B cell (primary cell): ENCODE measurements at places on chromosomes 6 and 20. TPM values are rescaled to one million over a fixed set of nuclear protein-coding genes. Genes with fewer than 3 reads are reported as not detected.

Gene COL11A2
- 0.39 and 0.66 TPM in 2 replicates for total RNA-seq

Gene SCUBE3
- total RNA-seq: not detected in 2 replicates

DNA sequence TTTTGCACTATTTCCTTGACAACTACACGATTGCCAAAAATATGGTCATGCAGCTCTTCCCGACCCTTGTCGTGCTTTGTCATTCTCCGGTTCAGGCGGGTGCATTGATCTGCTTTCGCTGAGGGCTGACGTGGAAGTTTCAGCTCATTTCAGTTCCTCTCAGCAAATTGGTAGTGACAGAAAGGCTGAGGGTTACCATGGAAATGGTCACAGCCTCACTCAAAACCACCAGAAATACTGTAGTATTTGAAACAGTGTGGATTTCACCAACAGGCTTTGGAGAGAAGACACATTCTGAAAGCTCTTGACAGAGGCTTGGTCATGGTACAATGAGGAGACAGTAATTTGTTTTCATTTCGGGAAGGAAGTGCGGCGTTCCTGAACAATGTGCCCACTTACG, 99.7 kb upstream of the EXOC2 start:
- H3K27me3 ChIP-seq: peaks cover 5% of the 10 kb centered on the region
- no peak for DNase-seq
- no peaks in the 10 kb centered on the region for H3K4me1 ChIP-seq

- H3K4me3 ChIP-seq: no peak overlapping the region
- no peaks in the 10 kb centered on the region for H3K36me3 ChIP-seq
- no peak overlapping the region for H3K27ac ChIP-seq
- no peaks in the 10 kb centered on the region for H3K27me3 ChIP-seq
- no peaks in the 10 kb centered on the region for H3K4me1 ChIP-seq
These were observed 515.3 kb downstream of the CDKAL1 start for GRCh38 chr6:21049572-21049971.
